ENCODE measurements at places on chromosomes 5 and 9.

DNA sequence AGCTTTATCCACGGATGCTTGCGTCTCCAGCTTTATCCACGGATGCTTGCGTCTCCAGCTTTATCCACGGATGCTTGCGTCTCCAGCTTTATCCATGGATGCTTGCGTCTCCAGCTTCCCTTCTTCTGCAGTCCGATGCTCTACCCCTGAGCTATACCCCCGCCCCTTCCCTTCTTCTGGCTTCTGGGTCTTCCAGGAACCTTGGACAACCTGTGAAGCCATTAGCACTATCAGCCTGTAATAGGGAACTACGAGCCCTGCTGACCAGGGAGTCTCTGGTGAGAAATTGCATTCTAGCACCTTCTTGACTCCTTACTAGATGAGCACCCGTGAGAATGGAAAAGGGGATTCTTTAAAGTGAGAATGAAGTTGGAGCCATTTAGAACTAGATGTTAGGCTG is 39.1 kb upstream of the SH3PXD2B start:
- no peak for DNase-seq

GRCh38 chr9:82706786-82707185 is 356.2 kb downstream of the RASEF start:
- no peak for DNase-seq

DNA sequence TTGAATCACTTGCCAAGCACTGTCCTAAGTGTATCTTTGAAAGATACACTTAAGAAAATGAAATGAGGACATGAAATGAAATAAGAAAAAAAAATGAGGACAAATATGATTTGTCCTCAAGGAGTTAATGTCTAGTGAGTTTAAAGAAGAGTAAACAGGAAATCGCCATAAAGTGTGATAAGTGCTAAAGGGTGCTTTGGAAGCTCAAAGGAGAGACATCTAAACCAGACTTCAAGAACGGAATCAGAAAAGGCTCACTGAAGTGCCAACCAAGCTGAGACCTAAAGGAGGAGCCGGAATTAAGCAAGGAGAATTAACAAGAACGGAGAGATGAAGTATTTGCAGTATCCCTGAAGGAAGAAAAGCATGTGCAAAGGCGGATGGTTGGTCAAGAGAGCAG is 200.8 kb downstream of the CWC27 start:
- DNase-seq, result no peak

DNA sequence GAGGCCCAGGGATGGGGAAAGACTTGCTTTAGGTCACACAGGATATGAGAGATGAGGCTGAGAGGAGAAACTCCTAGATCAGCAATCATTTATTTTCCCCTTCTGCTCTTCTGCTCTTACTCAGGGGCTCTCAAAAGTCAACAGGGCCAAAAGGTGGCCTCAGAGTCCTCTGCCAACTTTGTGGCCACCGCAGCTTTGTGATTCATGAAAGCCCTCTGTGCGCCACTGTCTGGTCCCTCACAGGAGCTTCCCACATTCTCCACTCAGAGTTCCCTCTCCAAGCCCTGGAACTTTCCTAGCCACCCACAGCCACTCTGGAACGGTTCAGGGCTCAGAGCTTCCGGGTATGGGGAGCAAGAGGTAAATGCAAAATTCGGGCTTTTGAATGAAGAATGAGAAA is 82.4 kb downstream of the COL27A1 start:
- no peak for DNase-seq

DNA sequence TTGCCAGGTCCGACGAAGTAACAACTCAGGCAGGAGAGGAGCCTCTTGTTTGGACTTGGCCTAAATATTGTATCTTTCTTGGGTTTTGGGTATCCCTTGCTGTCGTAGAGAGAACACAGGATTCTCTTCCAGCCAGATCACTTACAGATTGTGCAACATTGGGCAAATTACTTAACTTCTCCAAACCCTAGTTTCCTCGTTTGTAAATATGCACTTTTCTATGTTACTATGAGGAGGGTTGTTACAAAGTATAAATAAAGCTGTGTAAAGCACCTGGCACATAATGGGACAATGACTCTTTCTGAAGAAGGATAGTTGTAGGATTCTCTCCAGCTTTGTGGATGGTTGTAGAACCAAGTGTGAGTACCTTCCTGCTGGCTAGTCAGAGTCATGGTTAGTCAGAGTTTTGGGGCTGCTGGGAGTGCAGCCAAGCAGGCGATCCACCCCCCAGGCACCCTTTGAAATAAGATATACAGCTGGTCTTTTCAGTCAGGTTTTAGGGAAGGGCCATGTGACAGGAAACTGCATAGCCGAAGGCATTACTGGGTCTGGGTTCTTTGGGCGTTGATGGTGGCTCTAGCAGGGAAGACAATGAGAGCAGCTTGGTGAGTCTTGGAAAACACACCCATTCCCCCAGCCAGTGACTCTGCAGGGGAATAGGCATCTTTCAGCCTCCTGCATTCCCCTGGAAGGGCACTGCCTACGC is 49.9 kb upstream of the GDNF start:
- DNase-seq, result no peak

DNA sequence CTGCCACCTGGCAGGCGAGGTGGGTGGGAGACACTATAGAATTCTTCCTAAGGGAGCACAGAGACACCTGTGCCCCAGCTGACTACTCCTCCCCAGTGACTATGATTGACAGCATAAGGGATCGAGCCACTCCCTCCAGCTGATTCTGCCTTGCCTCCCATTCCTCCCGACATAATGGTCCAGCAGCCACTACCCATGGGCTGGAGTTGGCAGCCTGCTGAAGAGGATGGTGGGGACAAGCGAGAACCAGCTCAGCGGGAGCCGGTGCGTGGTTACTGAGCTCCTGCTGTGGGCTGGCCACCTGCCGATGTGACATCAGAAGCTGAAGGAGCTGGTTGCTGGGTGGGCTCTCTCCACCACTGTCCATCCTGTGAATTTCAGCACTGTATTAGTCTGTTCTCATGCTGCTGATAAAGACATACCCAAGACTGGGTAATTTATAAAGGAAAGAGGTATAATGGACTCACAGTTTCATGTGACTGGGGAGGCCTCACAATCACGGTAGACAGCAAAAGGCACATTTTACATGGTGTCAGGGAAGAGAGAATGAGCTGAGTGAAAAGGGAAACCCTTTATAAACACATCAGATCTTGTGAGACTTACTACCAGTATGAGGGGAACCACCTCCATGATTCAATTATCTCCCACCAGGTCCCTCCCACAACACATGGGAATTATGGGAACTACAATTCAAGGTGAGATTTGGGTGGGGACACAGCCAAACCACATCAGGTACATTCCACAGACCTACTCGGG is 12.1 kb upstream of the NCS1 start:
- no peak for DNase-seq

DNA sequence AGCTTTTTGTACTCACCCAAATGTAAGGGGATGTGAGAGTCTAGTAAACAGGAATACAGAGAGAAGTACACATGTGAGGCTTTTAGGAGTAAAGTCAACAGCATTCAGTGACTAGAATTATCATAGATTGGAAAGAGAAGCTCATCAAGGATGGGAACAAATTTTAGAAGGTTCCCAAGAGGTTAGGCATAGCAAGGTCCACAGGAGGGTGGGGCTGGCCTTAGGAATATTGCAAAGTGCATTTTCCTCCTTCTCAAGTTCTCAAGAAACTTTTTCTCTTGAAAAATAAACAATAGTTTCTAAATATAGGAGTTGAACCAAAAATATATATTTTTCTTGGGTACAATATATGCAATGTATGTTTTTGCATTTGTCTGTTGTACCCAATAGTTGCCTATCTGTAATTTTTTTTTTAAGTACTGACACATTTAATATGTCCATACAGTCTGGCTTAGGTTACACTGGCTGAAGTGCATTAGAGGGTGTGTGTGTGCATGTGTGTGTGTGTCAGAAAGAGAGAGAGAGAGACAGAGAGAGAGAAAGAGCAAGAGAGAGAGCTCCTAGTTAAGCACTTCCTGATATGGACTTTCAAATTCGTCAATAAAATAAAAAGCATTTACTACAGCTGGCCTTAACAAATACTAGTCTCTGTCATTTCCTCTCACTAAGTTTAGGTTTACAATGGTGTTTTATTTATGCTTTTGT is 62.2 kb downstream of the SNX18 start:
- no peak for DNase-seq

GRCh38 chr5:93777620-93778019 is 36.2 kb upstream of the POU5F2 start:
- DNase-seq, result no peak

DNA sequence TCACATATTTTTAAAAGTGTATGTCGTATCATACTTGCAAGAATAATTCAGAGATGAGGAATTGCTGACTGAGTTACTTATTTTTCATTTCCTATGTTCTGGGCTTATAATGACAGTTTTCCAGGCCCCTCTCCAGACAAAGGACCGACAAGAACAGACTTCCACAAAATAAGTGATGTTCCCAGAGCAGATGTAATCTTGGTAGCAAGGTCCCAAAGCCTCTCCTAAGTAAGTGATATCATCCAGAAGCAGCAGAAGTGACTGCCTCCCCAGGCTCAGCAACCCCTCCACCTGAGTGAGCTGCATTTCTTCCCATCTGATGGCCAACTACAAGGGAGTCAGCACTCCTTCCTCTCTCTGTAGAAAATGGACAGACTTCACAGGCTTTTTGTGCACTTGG is 57.1 kb downstream of the SEMA6A start:
- no peak for DNase-seq

- no peak for DNase-seq
Observed at GRCh38 chr5:27313549-27313948, 275.2 kb upstream of the CDH9 start.

- no peak for DNase-seq
Observed at GRCh38 chr5:107466233-107466769, 204.4 kb downstream of the EFNA5 start.

DNA sequence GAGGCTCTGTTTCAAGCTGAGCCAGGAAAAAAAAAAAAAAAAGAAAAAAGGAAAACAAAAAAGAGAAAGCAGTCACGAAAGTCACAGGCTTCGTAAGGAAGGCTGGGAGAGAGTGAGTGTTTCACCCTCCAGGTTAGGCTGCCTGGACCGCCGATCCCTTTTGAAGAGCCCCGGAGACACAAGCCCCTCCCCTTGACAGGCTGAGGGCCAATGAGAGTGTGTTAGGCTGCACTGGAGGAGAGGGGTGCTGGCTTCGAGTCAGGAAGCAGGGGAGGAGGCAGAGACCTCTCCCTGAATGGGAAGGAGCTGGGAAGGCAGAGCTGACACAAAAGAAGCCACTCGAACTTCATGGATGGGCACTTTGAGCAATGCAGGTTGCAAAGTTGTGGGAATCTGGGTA is at the start of gene NMUR2:
Gene NMUR2 (minus strand): TSS at position 135 of the 400 bp plus-strand sequence. CDS start 166 bp downstream, outside the sequence.
- DNase-seq, result no peak

GRCh38 chr9:86469476-86470250 is 115.5 kb upstream of the TUT7 start:
- no peak for DNase-seq

DNA sequence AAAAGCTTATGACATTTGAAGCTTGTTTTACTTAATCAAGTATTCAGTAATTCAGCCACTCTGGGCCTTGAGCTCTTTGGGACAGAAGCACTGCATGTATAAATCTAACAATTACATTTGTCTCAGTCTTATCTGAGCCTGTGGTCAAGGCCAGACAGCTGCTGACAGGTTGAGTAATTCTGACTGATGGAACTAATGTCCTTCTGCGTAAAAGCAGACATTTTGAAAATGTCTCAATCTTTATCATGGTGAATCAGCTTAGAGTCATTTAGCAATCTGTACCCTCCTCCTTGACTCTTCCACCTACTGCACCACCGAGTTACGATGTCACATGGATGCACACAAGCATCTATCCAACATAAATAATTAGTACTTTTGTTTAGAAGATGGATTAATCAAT is 400.0 kb downstream of the ARRDC3 start:
- no peak for DNase-seq

GRCh38 chr9:112097712-112098688 is 77.1 kb downstream of the SUSD1 start:
- peak; percentile 52 for DNase-seq

Data from D721Med (cell line).